ENCODE measurements at places on chromosomes 12 and 14.
A peak's percentile ranks its signal among the peaks of the same experiment; 100 is the strongest.

- no peak for DNase-seq
Measured at GRCh38 chr12:29889737-29890136, 106.0 kb upstream of the TMTC1 start.

DNA sequence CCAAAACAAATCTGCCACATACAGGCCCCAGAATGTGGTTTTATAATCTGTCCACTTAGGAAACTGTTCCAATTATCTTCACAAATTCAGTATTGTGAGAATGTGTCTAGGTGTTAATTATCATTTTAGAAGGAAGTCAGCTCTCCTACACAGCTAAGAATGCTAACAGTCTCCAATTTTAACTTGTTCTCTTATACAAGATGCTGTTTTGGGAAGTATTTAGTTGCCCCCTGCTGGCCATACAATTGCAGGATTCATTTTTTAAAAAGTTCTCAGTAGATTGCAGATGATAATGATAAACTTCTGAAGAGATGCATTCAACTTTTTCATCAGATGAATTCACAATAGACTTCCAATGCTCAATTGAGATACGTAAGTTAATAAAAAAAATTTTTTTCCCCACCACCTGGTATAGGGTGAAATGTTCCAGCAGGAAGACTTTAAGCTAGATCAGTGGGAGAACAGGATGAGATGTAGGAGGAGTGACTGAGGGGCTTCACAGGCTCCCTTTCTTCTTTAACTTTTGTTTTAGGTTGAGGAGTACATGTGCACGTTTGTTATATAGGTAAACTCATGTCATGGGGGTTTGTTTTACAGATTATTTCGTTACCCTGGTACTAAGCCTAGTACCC, 27.3 kb upstream of the OSBPL8 start:
- DNase-seq: peak; percentile 26

- DNase-seq: no peak
Measured at GRCh38 chr14:93114068-93114710, 1.5 kb downstream of the ITPK1 start.

GRCh38 chr12:27279826-27280225, 35.7 kb downstream of the STK38L start:
- no peak for DNase-seq

Measured in D341Med (cell line).